Myocyte (in vitro differentiated cells): ENCODE measurements at places on chromosomes 3 and 15. TPM values are rescaled to one million over a fixed set of nuclear protein-coding genes. Genes with fewer than 3 reads are reported as not detected.

GRCh38 chr15:87672309-87673288 lies 583.9 kb downstream of the NTRK3 start:
- peak; percentile 52 for DNase-seq

GRCh38 chr3:7333125-7333524 lies 472.2 kb downstream of the GRM7 start:
- DNase-seq = no peak

GRCh38 chr3:61899700-61900462 lies 338.5 kb downstream of the PTPRG start:
- peak; percentile 26 for DNase-seq

- DNase-seq = no peak
These were observed 14.4 kb upstream of the CDC25A start for GRCh38 chr3:48202632-48203031.

- peak; percentile 64 for DNase-seq
These were observed 36.5 kb downstream of the TGFBR2 start for GRCh38 chr3:30642849-30643361.

DNA sequence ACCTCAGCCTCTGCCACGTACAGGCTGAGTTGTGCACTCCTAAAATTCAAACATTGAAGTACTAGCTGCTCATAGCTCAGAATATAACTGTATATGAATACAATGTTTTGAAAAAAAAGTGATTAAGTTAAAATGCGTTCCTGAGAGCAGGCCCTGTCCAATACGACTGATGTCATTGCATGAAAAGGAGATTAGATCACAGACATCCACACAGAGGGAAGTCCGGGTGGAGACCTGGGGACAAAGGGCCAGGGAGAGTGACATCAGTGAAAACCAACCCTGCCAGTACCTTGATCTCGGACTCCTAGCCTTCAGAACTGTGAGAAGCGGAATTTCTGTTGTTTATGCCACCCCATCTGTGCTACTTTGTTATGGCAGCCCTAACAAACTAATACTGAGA lies 311.4 kb upstream of the NR2F2 start:
- DNase-seq = no peak

DNA sequence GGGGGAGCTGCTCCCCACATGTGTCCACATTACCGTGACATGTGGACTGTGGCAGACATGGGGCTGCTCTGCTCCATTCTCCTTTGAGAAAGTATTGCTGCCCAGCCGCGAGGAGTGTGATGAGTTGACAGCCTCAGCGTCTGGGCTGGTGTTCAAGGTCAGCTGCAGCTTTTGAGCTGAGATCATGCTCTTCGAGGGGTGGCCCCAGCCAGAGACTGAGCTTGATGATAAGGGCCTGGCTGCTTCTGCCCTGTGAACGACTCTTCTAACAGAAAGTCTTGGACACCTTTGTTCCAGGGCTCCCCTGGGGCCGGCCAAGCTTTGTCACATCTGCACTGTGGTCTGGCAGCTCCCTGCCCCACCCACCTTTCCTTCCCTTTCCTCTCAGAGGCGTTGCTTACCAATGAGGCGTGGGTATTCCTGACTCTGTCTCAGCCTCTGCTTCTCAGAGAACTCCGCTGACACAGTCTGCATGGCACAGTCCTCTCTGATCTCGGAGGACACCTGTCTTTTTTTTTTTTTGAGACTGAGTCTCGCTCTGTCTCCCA lies 86.6 kb downstream of the CHRD start:
- no peak for DNase-seq

DNA sequence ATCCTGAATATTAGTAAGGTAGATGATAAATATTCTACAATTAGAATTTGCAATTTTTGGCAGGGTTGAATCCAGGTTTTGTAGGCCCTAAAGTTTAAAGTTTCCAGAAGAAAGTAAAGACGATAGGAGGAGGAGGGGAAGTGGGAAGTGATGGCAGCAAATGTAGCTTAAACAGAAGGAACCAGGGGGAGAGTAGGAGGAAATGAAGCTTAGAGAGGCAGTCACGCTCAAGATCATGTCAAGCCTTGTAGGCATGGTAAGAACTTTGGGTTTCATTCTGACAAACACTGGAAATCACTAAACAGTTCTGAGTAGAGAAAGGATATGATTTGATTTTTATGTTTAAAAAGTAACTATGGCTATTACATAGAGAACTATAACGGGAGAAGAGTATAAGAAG lies 63.9 kb downstream of the NR2E3 start:
- no peak for DNase-seq

DNA sequence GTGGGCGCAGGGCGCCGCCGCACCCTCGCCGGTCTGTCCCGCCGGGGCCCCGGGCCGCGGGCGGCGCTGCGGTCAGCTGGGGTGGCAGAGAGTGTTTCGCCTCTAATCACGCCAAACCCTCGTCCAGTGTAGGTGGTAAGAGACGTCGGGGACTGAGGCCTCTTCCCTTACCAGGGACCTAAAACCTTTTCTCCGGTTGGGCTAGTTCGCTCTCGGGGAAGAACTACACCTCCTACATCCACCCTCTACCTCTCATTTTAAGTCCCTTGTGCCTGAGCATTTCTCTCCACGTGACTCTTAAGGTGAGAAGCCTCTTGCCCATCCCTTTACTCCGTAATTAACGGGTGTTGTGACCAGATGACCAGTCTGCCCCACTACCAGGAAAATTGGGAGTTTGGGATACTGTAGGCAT lies 520 bp downstream of the TMEM42 start:
- DNase-seq = peak; percentile 60

- DNase-seq = peak; percentile 81
These were observed 13.1 kb downstream of the SLC7A14 start for GRCh38 chr3:170572665-170573253.

- DNase-seq = no peak
These were observed 20.9 kb downstream of the KAT2B start for GRCh38 chr3:20060974-20061685.

DNA sequence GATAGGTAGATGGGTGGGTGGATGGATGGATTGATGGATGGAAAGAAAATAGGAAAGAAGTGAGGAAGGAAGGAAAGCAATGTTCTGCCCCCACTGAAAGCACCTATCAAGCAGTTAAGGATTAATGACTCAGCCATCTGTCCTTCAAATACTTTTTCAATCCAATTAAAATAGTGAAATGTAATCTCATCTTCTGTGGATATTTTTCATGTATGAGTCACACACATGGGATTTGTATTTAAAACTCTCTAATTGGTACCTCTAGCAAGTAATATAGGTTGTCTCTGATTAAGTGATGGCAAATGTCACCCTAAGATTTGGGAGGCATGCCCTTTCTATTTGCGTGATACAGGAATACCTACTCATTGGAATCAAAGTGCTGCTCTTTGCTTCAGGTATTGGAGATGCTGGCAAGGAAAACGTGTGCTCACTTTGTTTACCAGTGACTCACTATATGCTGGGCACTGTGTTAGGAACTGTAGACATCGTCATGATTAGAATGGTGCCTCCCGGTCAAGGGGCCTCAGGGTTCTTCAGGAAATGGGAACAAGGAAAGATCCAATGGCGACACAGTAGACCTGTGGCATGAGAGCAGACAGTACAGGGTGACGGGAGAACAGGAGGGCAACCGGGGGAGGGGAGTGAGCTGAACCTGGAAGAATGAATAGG lies 230.1 kb downstream of the CLSTN2 start:
- no peak for DNase-seq

DNA sequence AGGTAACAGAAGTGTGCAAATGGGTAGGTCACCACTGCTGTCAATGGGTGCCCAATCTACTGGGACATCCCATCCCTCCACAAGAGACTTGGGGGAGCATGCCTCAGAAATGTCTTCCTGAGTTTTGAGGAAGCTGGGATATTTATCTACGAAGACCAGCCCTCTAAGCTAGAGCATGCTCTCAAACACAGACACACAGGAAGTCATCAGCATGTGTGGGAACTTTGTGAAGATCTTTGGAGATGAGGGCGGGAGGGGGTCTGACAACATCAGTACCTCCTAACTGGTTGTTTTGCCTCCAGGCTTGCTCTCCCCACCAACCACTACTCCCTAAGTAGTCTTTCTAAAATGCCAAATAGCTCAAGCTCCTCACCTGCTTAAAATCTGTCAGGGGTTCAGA lies 3.5 kb upstream of the MEF2A start:
- DNase-seq = no peak

DNA sequence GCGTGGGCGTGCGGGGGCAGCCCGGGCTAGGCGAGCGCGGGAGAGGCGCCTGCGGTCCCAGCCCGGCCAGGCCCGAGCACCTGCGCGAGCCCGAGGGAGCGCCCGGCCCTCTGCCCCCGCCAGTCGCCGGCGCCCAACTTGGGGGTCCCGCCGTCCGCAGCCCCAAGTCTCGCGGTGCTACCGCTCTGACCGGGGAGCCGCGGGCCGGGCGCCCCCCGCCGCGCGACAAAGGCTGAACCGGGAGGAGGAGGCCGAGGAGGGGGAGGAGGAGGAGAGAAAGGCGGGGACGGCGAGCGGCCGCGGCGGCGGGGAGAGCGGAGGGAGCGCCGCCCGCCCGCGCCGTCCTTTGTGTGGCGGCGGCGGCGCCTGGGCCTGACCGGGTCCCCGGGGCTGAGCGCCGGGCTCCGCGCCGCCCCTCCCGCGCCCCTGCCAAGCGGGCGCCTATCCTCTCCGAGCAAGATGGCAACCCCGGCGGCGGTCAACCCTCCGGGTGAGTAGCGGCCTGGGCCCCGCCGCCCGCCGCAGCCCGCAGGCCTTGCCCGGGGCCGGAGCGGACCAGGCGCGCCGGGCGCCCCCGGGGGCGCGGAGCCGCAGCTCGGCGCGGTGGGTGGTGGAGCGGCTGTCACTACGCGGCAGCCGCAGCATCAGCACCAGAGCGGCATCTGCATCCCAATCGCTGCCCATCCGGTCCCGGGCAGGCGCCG lies at the start of gene ARNT2:
TSS of gene ARNT2 (plus strand) at position 326 of the 704 bp plus-strand sequence. CDS start at position 460, 134 bp downstream.
- DNase-seq = peak; percentile 11

- no peak for DNase-seq
These were observed 467.9 kb upstream of the ATP11B start for GRCh38 chr3:182325213-182325950.

Gene COL6A5
- total RNA-seq = not detected in 2 replicates

Gene IGSF10
- 0.13 and 0.26 TPM in 2 replicates for total RNA-seq

Gene PPM1L
- 4.0 and 5.1 TPM in 2 replicates for total RNA-seq

Gene ACAP2
- 30.0 and 31.4 TPM in 2 replicates for total RNA-seq

Gene FOXL2NB
- 3.2 and 3.3 TPM in 2 replicates for total RNA-seq

Gene SPCS1
- total RNA-seq = 141 and 206 TPM in 2 replicates
